ENCODE measurements at places on chromosomes 1 and 21. TPM values are rescaled to one million over a fixed set of nuclear protein-coding genes. Genes with fewer than 3 reads are reported as not detected.

The PCAT6 gene
- 2.3 TPM for polyA plus RNA-seq

The MX2 gene
- polyA plus RNA-seq = 0.80 TPM

The OR2G6 gene
- polyA plus RNA-seq = not detected

The AGMAT gene
- 25.2 TPM for polyA plus RNA-seq

The DIRAS3 gene
- polyA plus RNA-seq = 1.6 TPM

The FCRL5 gene
- 0.10 TPM for polyA plus RNA-seq

The ASAP3 gene
- polyA plus RNA-seq = 30.5 TPM

The A3GALT2 gene
- polyA plus RNA-seq = not detected

The TEX38 gene
- 0.53 TPM for polyA plus RNA-seq

The MAN1C1 gene
- 15.2 TPM for polyA plus RNA-seq

The PAX7 gene
- polyA plus RNA-seq = not detected

The TMEM63A gene
- 43.0 TPM for polyA plus RNA-seq

The BRINP2 gene
- 0.19 TPM for polyA plus RNA-seq

The APCS gene
- not detected for polyA plus RNA-seq

The ARHGAP29 gene
- polyA plus RNA-seq = 87.2 TPM

The MYBPH gene
- 0.31 TPM for polyA plus RNA-seq

The SLC2A1 gene
- polyA plus RNA-seq = 34.9 TPM

The HSD3B1 gene
- polyA plus RNA-seq = not detected

The MT1HL1 gene
- not detected for polyA plus RNA-seq

The FNDC10 gene
- polyA plus RNA-seq = 1.3 TPM

The LINGO4 gene
- not detected for polyA plus RNA-seq

The TAL1 gene
- polyA plus RNA-seq = 3.9 TPM

The PPFIA4 gene
- polyA plus RNA-seq = 5.8 TPM

The DSTYK gene
- 20.9 TPM for polyA plus RNA-seq

The HES3 gene
- not detected for polyA plus RNA-seq

The RAB25 gene
- polyA plus RNA-seq = 54.4 TPM

The MPL gene
- 0.55 TPM for polyA plus RNA-seq

The RNU1-4 gene
- polyA plus RNA-seq = not detected

The CFH gene
- polyA plus RNA-seq = 43.7 TPM

The C8B gene
- not detected for polyA plus RNA-seq

The AMY1A gene
- not detected for polyA plus RNA-seq

The PCBP3 gene
- 1.7 TPM for polyA plus RNA-seq

The NPHS2 gene
- 505 TPM for polyA plus RNA-seq

The RNF11 gene
- 135 TPM for polyA plus RNA-seq

The BARHL2 gene
- not detected for polyA plus RNA-seq

The LEPROT gene
- 148 TPM for polyA plus RNA-seq

The TINAGL1 gene
- polyA plus RNA-seq = 39.5 TPM

The LRRC8D gene
- 42.3 TPM for polyA plus RNA-seq

The THEM5 gene
- 0.44 TPM for polyA plus RNA-seq

The FAM151A gene
- polyA plus RNA-seq = 21.0 TPM

The REN gene
- 197 TPM for polyA plus RNA-seq

The GBP7 gene
- not detected for polyA plus RNA-seq

The ARHGEF16 gene
- 17.0 TPM for polyA plus RNA-seq

The MYOM3 gene
- 27.5 TPM for polyA plus RNA-seq

The TMEM82 gene
- 3.5 TPM for polyA plus RNA-seq

The KRTAP13-2 gene
- polyA plus RNA-seq = not detected

The SLC6A9 gene
- polyA plus RNA-seq = 6.1 TPM

The SPATA46 gene
- polyA plus RNA-seq = 0.25 TPM

The PDC gene
- not detected for polyA plus RNA-seq

The AGT gene
- 16.0 TPM for polyA plus RNA-seq

The RGS7 gene
- polyA plus RNA-seq = 7.7 TPM

The B3GALT5 gene
- polyA plus RNA-seq = 1.4 TPM

The CRNN gene
- not detected for polyA plus RNA-seq

Data from right renal cortex interstitium (tissue), 3 donors.